Stimulated activated CD8-positive, alpha-beta memory T cell treated with anti-CD3 and anti-CD28 coated beads, Interleukin-15, amount 100 ng/mL, for 24 hours (primary cell): ENCODE measurements at places on chromosomes 2 and 18.

DNA sequence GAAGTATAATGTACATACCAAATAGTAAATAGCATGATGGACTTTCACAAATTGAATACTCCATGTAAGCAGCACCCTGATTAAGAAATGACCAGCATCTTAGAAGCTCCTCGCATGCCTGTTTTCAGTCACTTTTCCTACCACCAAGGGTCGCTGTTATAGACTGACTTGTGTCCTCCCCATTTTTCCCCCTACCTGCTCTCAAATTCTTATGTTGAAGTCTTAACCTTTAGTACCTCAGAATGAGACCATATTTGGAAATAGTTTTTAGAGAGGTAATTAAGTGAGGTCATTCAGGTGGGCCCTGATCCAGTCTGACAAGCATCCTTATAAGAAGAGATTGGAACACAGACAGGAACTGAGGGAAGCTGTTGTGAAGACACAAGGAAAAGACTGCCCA, 125.9 kb downstream of the LYPD6 start:
- no peak for DNase-seq

- DNase-seq, result no peak
Measured at GRCh38 chr2:139835101-139835500, 1054.9 kb upstream of the NXPH2 start.

- no peak for DNase-seq
Measured at GRCh38 chr2:33313039-33313438, 163.4 kb upstream of the RASGRP3 start.

DNA sequence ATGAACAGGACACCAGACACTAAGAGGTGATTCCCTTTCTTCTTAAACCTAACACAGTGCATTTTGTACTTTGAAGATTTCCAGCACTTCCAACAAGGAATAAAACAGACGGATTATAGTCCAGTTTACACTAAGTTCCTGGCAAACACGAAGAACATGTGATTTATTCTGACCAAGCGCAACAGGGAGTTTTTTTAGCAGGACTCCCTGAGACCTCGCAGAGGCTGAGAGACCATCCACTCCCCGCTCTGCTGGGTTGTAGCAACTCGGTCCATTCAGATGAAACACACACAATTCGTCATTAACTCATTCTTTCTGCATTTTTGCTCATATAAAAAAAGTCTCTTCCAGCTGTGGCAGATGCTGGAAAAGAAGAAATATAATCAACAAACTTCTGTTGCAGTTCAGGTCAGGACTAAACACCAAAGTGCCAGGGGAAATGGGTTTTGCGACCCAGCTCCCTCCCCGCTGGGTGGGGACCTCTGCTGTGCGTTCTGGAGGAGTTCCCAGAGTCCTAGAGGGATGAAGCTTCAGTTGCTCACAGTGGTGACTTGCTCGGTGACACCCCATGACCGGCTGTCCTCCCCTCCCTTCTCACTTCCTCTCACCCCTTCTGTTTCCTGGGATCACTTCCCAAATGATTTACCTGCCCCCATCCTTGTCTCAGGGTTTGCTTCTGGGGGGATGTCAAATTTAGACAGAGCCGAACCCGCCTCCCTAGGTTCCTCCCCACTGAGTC, 52.5 kb downstream of the KCNF1 start:
- DNase-seq, result no peak

DNA sequence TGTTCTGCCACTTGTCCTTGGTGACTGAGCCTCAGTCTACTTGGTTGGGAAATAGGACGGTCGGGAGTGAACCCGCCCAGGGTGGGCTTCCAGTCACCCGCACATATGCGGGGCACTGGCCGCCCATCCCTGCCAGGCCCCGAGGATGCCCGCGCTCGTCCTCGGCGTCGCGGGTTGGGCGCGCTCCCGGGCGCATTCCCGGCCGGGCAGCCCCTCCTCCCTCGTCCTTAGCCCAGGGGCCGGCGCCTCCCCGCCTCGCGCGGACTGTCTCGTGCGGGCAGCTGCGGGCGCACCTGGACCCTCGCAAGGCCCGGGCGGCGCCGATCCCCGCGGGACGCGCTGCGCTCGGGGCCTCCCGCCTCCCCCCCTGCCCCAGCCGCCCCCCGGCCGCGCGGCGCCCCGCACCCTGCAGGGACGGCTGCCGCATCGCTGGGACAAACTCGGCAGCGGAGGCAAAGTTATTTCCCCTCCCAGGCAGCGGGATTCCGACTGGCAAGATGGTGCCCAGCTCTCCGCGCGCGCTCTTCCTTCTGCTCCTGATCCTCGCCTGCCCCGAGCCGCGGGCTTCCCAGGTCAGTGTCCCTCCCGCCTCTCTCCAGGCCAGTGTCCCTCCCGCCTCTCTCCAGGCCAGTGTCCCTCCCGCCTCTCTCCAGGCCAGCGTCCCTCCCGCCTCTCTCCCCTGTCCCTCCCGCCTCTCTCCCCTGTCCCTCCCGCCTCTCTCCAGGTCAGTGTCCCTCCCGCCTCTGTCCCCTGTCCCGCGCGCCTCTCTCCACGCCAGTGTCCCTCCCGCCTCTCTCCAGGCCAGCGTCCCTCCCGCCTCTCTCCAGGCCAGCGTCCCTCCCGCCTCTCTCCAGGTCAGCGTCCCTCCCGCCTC, at the start of gene FBLN7:
FBLN7 (plus strand) TSS at position 227 of the 874 bp plus-strand sequence; CDS start at position 498, 271 bp downstream.
- no peak for DNase-seq

- no peak for DNase-seq
Measured at GRCh38 chr2:71793926-71794325, 340.6 kb downstream of the DYSF start.

GRCh38 chr2:65316072-65316471, 88.4 kb downstream of the ACTR2 start:
- no peak for DNase-seq

DNA sequence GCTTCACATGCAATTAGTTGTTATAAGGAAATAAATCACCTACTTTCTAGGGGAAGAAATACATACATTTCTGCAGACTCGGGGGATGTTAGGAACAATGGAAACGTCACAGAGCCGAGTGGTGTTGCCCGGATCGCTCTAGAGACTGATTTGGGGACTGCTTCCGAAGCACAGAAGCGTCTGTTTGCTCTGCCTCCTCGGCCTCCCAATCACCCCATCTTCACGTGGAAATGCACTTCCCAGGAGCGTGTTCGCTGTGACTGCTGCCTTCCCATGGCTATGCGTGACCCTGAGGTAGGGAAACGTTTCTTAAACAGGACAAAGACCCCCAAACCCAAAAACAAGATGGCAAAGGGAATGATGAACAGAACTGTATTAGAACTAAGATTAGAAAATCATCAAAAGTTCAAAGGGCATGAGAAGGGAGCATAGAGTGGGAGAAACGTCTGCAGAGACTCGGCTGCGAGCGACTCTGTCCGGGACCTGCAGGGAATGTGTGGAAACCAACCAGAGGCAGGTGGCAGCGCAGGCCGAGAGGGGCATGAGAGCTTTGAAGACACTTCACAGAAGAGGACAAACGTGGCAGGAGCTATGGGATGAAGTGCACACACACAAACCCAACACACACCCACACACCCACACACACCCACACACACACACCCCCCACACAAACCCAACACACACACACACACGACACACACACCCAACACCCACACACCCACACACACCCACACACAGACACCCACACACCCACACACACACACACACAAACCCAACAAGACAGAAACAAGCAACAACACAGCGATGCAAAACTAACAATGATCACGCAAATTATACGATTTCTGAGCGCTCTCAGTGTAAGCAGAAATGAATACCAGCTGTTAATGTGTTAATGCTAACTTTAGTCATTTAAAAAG, 41.3 kb downstream of the RTP5 start:
- no peak for DNase-seq

DNA sequence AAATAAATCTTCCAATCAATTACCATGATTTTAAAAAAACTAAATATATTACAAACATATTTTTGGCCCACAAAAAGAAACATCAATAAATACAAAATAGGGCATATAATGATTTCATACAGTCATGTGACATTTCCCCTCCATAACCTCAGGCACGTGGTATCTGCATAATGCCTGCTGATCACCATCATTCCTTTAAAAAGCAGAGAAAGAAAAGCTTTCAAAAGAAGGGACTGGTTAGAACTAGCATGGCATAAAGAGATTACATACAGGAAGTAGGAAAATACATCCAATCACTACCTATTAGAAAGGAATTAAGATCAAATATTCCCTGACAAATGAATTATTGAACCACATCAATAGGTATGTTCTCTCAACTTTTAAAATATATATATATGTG, 83.5 kb downstream of the INO80D start:
- DNase-seq, result no peak

DNA sequence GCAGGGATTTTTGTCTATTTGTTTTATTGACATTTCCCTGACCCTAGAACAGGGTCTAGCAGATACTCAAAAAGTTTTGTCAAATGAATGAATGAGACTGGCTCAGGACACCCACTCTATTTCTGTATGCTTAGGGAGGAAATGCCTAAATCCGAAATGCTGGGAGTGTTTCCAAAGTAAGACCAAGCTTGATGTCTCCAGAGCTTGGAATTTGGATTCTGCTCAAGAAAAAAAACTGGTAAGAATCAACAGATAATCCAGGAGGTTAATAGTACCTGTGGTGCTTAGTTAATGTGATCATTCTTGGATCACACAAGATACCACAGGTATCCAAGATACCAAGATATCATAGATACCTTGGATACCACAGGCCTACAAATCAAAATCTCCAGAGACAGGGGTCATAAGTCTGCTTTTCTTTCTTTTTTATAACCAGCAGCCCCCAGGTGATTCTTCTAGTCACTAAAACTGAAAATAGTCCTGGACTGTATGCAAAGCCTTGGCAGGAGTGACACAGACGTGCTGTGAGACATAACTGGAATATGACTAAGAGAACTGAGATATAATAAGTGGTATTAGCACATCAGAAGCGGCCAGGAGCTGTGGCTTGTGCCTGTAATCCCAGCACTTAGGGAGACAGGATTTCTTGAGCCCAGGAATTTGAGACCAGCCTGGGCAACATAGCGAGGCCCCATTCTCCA, 39.9 kb upstream of the SP3 start:
- DNase-seq, result no peak

GRCh38 chr18:13309748-13310670, 91.4 kb downstream of the LDLRAD4 start:
- DNase-seq, result no peak

DNA sequence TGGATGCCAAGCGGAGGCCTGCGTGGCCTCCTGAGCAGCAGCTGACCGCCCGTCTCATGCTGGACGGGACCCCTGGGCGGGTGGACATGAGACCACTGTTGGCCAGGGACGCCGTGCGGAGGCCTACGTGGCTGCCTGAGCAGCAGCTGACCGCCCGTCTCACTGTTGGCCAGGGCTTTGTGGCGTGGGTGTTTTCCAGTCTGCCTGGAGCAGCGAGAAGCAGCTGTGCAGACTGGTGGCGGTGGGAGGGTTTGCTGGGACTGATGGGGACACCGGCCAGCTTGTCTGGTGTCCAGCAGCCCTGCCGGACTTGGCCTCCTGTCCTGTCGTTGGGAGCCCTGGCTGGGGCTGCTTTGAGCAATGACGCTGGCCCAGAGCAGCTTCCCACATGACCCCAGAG, 5.8 kb upstream of the D2HGDH start:
- DNase-seq, result no peak

GRCh38 chr18:8969639-8970390, 132.7 kb upstream of the NDUFV2 start:
- DNase-seq, result no peak

- peak; percentile 28 for DNase-seq
Measured at GRCh38 chr2:24827321-24828237, 34.4 kb downstream of the CENPO start.
